Hematopoietic multipotent progenitor cell treated with erythropoietin and hydrocortisone succinate and interleukin-3 and kit ligand, for 8 days (in vitro differentiated cells): ENCODE measurements at places on chromosomes 5 and 9.

GRCh38 chr5:131661933-131662332 is 26.9 kb upstream of the RAPGEF6 start:
- no peak for DNase-seq

DNA sequence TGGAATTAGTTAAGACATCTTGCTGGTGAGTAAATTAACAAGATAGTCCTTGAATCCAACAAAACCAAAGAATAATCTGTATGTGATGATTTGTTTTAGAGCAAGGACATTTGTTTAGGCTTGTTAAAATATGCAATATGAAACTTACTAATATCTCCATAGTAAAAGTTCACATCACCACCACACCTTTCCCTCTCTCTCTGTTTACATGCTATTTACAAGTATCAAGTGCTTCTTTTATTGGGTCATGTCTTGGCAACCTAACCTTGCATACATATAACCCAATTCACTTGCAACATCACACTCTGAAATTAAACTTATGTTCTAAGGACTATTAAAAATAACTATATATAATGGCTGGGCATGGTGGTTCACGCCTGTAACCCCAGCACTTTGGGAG is 161.3 kb downstream of the CCDC192 start:
- no peak for DNase-seq

GRCh38 chr5:156218367-156219158 is 108.4 kb upstream of the SGCD start:
- DNase-seq = no peak

DNA sequence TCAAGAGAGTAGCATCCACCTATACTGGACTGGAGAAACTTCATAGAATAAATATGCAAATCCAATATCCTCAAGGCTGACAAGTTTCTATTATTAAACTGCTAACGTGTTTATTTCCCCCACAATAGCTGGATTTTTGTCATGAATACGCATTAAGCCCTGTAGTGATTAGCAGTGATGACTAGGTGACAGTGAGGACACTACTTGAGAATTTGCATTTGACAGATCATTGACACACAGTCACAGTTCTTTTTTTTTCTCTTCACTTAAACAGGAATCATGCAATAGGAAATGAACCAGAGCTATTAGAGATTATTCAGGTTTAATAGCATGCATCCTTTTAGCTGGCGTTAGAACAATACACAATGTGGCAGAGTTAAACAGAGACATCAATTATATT is 35.3 kb downstream of the MPDZ start:
- no peak for DNase-seq

GRCh38 chr9:34170237-34170991 is 8.4 kb upstream of the UBAP1 start:
- DNase-seq = peak; percentile 35

GRCh38 chr5:14854799-14855198 is 16.8 kb downstream of the ANKH start:
- DNase-seq = no peak

DNA sequence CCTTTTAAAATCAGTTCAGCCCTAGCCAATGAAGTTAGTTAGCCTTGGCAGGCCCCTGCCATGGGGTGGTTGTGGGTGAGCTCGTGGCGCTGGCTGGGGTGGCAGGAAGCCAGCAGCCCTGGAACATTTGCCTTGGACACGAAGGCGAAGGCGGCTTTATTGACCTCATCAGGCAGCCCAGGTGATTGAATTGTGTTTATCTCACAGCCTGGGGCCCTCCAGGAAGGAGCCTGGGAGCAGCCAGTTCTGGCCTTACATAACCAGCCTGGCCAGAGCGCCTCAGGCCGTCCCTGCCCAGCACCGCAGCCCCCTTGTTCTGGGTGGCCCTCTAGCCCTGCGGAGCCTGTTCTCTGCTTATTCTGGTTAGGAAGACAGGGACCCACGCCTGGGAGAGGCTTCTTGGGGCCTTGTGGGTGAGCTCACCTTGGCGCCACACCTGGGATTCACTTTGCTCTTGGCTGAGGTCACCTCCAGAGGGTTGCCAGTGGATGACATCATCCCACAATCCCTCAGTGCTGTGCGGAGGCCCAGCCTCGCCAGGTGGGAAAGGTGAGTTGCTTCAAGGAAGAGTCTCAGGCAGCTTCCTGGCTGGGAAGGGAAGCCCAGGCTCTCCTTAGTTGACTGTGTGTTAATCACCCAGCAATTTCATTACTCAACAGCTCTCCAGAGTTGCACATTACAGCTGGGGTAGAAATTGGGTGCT is 54.4 kb upstream of the RPL26L1 start:
- no peak for DNase-seq

DNA sequence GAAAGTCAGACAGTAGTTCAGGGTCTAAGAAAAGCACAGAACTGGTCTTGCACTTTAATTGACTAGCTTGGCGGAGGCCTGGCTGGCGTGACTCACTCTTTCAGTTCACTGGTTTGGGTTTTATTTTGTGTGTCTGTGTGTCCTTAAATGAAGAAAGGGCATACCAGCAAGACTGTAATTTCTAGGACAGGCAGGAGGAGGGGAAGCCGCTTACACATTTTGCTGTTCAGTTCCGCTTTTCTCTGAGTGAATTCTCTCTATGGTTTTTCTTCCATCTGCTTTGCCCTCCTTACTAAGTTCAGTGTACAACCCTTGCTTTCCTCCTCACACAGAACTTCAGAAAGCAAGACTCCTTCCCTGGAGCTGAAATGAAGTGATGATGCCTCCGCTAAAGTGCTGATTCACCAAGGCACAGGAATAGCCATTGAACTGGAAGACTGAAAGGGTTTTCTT is 150.8 kb downstream of the MEF2C start:
- peak; percentile 50 for DNase-seq

- no peak for DNase-seq
Observed at GRCh38 chr9:84898188-84898587, 228.7 kb downstream of the NTRK2 start.

DNA sequence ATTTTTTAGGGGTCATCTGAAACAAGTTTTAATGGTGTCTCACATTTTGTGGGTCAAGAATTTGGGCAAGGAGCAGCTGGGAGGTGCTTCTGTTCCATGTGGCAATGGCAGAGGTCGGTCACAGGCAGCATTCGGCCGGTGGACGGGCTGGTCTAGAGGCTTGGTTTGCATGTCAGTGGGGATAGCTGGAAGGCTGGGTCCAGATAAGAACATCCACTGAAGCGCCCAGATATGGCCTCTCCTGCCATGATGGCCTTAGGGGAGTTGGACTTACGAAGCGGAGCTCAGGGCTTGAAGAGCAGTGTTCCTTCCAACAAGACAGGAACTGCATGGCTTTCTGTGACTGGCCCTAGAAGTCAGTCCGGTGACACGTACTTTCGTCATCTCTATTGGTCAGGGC is 30.3 kb downstream of the LHFPL2 start:
- no peak for DNase-seq

GRCh38 chr9:135848341-135849047 is 58.9 kb downstream of the CAMSAP1 start:
- DNase-seq = no peak

DNA sequence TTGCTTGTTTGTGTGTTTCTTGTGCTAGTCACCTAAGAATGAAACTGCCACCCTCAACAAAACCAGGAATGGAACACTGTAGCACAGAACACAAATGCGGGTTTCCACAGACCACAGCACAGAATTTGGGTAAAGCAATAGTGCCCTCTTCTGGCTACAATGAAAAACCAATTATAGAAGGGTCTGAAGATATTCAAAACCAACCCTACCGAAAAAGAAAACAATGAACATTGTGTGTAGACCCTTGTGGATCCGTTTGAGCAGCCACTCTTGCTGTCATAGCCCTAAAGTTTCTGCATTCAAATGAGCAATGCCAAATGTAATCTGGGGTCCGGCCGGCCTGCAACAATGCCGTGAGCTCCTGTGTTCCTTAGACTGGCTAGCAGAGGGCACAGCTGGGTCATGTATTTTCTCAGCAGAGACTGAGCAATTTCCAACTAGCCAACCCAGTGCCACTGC is 8.3 kb upstream of the ENC1 start:
- peak; percentile 68 for DNase-seq
